ENCODE measurements at places on chromosomes 1 and 21. TPM values are rescaled to one million over a fixed set of nuclear protein-coding genes. Genes with fewer than 3 reads are reported as not detected.

The LPGAT1 gene
- 49.7 TPM for total RNA-seq

The RIPPLY3 gene
- not detected for total RNA-seq

The CCDC27 gene
- not detected for total RNA-seq

The SPATA6 gene
- total RNA-seq: 11.7 TPM

The APP gene
- 167 TPM for total RNA-seq

The TOMM40L gene
- 1.5 TPM for total RNA-seq
